ENCODE measurements at places on chromosomes 1 and 21.

- no peak for DNase-seq
Observed at GRCh38 chr1:208461680-208462079, 217.5 kb upstream of the PLXNA2 start.

GRCh38 chr1:162310337-162310736 lies 66.3 kb downstream of the SPATA46 start:
- DNase-seq = no peak

DNA sequence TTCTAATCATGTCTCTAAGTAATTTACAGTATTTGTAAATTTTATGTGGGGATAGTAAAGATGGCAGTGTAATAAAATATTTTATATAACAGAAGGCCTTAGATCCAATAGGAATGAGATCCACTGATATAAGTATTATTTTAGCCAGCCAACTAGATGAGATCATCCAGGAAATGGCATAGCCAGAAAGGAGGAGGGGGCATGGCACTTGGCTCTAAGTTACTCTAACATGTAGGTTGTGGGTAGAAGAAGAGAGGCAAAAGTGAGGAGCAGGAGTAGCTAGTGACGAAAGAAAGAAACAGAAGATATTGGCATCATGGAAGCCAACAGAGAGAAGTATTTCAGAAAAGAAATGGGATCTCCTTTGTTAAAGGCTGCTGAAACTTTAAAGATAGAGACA lies 426.1 kb downstream of the PTPRC start:
- no peak for DNase-seq

GRCh38 chr1:179776831-179777230 lies 33.7 kb downstream of the FAM163A start:
- DNase-seq = no peak

- peak; percentile 54 for DNase-seq
Observed at GRCh38 chr1:204398197-204399125, 13.2 kb downstream of the PPP1R15B start.

GRCh38 chr1:246773213-246773641 lies 49.0 kb downstream of the SCCPDH start:
- DNase-seq = no peak

DNA sequence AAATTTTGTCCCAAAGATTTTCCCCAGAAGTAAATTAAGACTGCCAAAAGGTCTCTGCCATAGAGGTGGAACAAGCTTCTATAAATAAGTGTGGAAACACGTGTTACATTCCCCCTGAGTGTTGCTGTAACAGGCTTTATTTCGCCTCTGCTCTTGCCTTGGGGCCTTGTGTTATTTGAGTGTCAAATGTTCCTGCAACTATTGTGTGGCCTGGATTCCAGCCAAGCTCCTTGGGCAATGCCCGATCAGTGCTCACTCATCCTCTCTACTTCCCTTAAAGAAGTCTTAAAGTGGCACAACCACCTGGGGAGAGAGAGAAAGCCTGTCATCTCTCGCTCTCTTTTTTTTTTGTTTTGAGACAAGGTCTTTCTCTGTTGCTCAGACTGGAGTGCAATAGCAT lies 156.7 kb downstream of the NR5A2 start:
- DNase-seq = peak; percentile 8

GRCh38 chr1:14742181-14742980 lies 143.9 kb downstream of the KAZN start:
- no peak for DNase-seq

DNA sequence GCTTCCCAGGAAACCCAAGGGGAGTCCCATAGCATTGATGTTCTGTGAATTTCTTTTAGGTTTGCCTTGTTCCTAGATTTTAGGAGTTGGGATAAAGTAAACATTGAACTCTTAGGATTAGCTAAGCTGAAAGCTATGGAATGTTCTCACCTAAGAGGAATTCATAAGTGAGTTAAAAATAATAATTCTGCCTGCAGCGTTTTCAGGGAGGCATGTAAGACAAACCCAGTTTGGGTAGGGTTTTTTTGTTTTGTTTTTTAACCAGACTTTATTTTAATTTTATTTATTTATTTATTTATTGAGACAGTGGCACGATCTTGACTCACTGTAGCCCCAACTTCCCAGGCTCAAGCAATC lies 28.9 kb upstream of the CD101 start:
- DNase-seq = no peak

- no peak for DNase-seq
Observed at GRCh38 chr1:178552856-178553255, 39.9 kb downstream of the TEX35 start.

DNA sequence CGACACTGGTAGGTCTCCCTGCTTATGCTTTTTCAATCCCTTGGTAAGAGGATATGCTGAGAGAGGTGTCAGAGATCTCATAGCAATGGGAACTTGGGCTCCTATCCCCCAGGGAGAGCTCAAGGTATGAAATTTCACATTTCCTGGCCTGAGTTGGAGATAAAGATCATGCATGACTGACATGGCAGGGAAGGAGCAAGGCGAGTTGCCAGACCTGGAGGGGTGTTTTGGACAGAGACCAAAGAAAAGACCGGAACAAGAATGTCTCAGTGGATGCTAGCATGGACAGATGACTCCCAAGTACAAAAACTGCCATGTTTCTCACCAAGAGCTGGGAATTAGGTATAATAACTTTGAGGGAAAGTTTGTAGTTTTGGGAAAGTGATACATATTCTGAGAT lies 334.1 kb upstream of the B3GALT2 start:
- DNase-seq = no peak

DNA sequence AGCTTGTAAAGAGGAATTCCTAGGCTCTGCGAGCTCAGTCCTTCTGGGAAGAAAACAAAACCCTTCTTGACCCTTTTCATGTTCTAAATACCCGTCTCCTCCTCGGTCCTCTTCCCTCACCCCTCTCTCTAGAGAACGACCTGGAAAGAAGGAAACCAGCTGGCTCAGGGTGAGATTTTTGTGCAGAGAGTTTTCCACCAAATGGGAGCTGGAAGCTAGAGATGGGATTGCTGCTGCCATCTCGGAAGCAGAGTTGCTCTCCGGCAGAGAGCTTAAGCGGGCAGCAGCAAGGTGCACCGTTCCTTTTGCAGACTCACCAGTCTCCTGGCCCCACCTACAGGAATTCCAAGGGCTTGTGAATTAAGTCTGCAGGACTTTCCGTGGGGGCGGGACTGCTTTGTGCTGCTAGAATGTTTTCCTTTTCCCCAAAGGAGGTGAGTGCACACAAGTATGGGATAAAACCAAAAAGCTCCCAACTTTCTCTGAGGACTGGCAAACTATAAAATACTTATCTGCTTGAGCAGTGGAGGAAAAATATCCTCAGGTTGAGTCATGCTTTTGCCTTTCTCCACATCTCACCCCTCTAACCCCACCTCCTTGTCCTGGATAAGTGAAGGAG lies 29.1 kb upstream of the KIAA0040 start:
- DNase-seq = no peak

GRCh38 chr1:204285436-204286305 lies 71.9 kb upstream of the GOLT1A start:
- DNase-seq = no peak

GRCh38 chr1:235145639-235146038 lies 15.4 kb downstream of the RBM34 start:
- DNase-seq = no peak

- DNase-seq = no peak
Observed at GRCh38 chr1:205326812-205327466, 5.4 kb upstream of the NUAK2 start.

DNA sequence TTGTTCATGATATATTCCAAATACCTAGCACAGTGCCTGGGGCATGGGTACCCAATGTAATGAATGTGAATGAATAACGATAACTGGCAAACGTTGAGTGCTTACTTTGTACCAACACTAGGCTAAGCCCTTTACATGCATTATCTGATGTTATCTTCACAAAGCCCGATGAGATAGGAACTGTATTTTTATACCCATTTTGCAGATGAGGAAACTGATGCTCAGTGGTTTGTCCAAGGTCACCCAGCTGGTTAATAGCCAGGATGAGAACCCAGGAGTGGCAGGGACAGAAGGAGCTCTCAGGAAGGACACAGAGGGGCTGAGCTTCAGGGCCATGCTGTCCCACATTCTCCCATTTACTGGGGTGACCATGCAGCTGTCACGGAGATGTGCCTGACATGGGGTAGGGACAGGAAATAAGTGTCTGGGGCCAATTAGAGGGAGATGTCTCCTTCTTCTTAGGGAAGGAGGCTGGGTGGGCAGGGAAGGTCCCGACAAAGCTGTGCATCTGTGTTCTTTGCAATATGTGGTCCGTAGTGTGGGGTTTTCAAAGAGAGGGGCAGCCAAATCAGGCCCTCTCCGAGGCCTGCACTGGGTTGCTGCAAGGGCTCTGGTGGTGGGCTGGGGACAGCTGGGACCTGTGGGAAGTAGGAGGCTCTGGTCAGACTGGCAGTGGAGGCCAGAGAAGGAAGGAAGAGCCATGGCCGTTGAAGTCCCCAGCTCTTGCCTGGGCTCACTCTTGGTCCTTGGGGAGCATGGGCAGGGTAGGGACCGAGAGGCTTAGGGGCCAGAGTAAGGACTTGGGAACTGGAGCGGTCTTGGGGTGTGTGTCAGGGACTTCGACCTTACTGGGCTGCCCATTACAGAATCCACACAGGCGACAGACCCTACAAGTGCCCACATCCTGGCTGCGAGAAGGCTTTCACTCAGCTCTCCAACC lies 26.6 kb downstream of the A3GALT2 start:
- no peak for DNase-seq

DNA sequence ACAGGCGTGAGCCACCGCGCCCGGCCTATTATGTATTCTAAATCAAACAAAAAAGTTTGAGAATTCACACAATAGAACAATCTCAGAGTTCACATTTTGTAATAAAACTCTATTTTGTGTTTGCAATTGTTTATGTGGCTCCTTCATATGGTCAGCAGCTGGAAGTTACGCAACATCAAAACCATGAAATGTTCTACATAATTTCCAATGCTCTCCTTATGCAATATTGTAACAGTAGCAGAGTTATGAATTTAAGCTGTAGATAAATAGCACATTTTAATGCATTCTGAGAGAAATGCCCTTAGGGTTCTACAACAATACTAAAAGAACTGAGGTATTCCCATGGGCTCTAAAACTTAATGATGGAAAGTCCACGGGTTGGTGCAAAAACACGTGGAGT lies 62.3 kb upstream of the COL11A1 start:
- no peak for DNase-seq

DNA sequence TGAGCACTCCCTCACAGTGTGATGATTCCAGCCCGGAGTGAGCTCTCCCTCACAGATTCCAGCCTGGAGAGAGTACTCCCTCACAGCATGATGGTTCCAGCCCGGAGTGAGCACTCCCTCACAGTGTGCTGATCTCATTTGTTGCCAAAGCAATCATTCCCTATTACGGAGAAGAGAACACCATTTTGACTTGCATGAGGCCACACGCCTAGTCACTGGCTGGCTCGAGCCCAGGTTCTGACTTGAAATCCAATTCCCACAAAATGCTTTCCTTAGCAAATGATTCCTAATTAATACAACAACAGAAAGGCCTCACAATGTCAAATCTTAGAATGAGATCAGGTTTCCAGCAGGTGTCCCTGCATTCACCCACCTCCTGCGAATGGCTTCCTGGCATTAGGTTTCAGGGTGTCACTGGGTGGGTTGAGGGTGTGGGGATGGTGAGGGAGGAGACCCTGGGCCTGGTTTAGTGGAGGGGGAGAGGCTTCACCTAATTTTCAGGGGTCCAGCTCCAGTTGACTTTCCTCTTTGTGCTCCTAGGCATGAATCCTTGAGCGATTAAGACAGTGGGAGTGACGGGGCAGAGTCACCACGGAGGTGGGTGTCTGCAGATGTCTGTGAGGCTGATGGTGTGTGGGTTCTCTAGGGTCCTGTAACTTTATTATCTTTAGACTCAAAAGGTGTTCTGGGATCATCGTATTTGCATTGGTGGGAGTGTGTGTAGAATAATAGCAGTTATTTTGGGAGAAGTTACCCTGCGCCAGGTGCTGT lies 158.5 kb downstream of the KCNJ6 start:
- no peak for DNase-seq

GRCh38 chr1:110067893-110068645 lies 2.4 kb downstream of the ALX3 start:
- no peak for DNase-seq

DNA sequence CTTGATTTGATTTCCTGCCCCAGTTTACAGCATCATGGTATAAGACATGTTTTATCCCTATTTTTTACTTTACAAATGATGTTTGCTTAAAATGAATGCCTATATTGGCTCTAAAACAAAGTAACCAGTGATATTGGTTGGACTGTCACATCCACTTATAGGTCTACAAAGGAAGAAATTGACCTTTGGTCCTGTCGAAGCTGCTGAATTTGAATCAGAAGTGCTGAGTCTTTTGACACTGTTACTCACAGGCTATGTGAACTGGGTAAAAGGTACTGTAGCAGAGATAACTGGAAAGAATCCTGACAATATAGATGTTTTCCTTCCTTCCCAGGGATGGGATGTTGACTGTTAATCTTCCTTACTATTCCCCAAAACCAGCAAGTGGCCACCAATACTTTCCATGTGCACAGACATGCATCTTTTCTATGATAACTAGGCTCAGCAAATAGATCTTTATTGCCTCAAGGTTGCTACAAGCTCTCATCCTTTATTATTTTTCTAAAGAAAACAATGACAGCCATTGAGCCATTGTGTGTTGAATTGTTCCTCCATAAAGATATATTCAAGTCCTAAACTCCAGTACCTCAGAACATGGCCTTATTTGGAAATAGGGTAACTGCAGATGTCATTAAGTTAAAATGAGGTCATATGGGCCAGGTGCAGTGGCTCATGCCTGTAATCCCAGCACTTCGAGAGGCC lies 175.9 kb upstream of the NR5A2 start:
- no peak for DNase-seq

- DNase-seq = no peak
Observed at GRCh38 chr1:171127501-171127900, 36.8 kb downstream of the FMO3 start.

DNA sequence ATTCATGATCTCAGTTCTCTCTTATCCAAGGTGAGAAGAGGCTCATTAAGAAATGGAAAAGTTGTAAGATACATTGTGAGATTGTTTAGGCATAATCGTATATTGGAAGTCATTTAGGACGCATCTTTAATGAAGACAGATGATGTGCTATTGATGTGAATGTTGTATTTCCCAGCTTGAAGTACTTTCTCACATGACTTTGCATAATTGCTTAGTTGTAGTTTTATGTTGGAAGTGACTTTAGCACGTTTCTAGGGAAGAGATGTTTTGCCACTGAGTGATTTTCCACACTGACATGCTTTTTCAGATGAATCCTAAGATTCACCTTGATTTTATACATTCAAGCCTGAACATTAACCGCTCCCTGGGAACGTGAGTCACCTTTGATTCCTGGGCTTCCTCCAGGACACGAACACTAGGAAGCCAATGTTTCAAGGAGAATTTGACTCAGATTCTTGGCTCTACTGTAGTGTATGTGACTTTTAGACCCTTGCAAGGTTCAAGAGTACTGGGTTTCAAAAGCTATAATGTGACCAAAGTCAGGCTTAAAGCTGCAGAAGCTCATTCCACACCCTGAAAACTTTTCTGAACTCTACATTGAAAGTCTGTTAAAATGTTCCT lies 27.9 kb downstream of the ANGEL2 start:
- no peak for DNase-seq

DNA sequence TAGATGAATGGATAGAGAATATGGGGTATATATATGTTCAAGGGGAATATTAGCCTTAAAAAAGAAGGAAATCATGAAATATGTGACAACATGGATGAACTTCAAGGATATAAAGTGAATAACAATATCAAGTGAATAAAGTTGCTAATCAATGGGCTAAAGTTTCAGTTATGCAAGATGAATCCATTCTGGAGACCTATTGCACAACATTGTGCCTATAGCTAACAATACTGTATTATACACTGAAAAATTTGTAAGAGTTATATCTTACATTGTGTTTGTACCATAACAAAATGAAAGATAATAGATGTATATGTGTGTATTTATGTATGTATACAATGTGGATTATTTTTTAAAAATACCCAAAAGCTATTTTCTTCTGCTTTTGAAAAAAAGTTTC lies 96.3 kb upstream of the DPYD start:
- DNase-seq = no peak

Measured in globus pallidus (tissue), 1 donor.